ENCODE measurements at places on chromosomes 2 and 18.

DNA sequence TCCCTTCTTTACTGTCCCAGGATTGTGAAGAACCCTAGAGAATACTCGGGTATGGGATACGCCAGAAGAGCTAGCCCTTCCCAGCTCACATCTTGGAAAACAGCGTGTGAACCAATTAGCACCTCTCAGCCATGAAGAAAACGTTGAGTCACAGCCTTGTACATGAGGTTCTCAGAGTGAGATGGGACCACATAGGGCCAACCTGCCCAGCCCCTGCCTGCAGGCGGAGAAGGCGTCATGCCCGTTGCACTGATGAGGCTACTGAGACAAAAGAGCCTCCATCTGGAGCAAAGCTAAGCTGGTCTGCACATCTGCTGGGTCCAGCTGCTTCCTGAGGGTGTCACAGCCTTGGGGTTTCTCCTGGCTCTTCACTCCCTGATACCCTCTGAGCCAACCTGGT lies 92.2 kb downstream of the LBH start:
- DNase-seq, result no peak

- DNase-seq, result no peak
These were observed 43.2 kb downstream of the CYB5A start for GRCh38 chr18:74248595-74248994.

- no peak for DNase-seq
These were observed 177.6 kb downstream of the BABAM2 start for GRCh38 chr2:28068088-28068487.

GRCh38 chr2:45643543-45644542 lies 7.6 kb upstream of the PRKCE start:
- peak; percentile 92 for DNase-seq

DNA sequence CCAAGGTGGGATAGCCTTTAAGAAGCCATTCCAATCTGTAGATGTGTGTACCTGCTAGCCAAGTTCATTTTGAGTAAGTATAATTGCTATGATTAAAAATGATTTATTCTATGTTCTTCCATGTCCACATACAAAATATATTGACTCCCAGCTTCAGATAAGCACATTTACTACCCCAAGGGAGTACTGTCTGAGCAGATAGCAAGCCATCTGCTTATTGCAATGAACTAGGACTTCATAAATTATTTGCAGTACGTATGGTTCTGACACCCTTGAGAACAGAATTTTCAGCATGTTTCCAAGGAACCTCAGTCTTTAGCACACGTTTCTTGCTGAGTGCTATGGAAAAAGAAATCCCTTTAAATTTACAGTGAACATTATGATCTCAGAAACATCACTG lies 28.2 kb downstream of the ABCG5 start:
- peak; percentile 56 for DNase-seq

- no peak for DNase-seq
These were observed 183.7 kb upstream of the ZFP36L2 start for GRCh38 chr2:43410055-43410604.

GRCh38 chr2:105498281-105498846 lies 99.5 kb upstream of the FHL2 start:
- no peak for DNase-seq

GRCh38 chr2:96530474-96531357 lies 5.8 kb upstream of the ARID5A start:
- no peak for DNase-seq

DNA sequence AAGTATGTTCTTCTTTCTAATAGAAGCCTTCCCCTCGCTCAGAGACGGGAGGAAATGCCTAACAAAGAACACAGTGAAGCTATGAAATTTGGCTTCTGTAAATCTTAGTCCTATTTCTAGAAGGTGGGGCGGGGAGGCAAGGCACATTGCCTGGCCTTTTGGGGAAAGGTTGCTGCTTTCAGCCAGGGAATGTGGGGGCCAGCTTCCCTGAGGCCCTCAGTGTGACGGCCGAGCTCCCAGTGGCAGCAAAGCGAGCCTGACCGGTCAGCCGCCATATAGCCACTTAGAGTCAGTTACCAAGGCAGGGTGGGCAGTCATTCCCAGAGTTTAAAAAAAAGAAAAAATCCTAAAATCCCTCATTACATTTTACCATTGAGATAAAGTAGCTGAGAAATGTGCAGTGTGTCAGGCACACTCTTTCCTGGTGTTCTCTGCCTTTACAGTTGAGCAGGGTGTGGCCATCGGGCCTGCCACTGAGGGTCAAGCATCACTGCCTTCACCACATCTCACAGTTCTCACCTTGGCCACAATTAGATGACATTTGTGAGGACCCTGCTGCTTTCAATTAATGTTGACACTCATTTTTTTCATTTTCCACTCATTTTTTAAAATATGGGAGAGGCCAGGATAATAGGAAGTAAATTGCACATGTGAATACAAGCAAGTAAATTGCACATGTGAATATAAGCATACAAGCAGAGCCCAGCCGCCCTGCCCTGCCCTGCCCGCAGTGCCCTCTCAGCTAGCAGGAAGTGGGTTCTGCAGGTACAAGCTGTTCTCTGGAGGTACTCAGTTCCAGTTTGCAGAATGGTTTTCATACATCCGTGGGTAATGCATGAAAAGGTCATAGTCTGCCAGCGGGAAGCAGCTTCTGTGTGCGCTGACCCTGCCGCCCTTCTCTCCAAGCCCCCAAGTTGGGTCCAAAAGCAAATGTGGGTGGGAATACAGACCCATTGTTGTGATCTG lies 76.9 kb downstream of the WDSUB1 start:
- no peak for DNase-seq

GRCh38 chr18:48186861-48187260 lies 222.3 kb downstream of the ZBTB7C start:
- DNase-seq, result peak; percentile 67

DNA sequence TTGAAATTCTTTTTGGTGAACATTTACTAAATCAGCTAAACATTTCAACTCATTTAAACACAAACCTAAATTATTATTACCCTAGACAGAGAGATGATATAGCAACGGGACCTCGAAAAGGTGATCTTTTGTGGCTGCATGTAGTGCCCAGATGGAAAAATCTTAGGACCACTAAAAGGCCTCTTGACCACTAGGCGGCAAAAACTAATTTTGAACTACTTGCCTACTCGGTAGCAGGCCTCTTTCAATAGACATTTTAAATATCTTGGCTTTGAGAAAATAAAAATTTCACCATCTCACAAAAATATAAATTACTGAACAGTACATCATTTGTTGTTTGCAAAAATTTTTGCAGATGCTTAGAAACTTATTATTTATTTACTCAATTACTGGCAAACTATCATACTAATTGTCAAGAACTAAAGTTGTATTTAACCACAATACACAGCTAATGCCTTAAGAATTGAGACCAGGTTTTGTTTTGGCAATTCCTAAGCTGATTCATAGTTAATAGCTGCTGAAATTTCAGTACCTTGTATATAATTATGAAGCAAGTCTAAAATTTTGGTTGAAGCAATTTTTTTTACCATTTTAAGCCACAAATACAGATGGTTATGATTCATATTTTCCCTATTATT lies 9.4 kb downstream of the COL3A1 start:
- DNase-seq, result no peak

DNA sequence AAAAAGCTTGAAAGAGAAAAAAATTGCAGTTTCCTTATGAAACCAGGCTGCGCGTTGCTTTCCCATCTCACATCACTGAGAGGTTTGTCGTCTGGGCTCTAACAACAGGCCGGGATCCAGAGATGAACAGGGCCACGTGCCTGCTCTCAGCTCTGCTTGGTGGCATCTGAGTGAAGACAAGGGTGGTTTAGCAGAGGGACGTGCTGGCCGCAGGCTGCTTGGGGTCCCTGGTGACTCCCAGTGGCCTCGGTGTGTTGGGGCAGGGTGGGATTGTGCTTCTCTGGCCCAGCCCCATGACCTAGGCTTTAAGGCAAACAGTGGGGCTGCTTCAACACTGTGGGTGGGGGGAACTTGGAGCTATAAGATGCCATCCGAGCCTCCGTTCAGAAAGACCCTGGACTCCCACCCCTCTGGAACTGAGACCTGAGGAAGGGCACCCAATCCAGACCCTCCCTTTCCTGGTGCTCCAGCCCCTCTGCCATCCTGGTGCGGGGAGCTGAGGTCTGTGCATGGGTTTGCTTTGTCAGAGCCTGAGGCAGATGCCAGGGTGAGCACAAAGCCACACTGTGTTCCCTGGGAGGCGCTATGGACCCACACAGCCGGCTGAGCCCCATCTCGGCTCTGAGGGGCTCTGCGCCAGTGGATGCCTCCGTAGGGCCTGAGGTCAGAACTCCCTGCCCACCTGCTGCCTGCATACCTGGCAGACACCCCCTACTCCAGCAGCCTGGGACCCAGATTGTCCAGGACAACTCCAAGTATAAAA lies 18.4 kb upstream of the HPCAL1 start:
- no peak for DNase-seq

DNA sequence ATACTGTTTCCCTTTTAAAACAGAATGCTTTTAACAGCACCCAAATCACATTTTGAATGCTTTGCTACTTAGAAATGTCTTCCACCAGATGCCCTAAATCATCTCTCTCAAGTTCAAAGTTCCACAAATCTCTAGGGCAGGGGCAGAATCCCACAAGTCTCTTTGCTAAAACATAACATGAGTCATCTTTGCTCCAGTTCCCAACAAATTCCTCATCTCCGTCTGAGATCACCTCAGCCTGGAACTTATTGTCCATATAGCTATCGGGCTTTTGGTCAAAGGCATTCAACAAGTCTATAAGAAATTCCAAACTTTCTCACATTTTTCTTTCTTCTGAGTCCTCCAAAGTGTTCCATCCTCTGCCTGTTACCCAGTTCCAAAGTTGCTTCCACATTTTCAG lies 1374.5 kb upstream of the NXPH2 start:
- DNase-seq, result no peak

GRCh38 chr2:69575926-69576325 lies 67.6 kb downstream of the AAK1 start:
- no peak for DNase-seq

DNA sequence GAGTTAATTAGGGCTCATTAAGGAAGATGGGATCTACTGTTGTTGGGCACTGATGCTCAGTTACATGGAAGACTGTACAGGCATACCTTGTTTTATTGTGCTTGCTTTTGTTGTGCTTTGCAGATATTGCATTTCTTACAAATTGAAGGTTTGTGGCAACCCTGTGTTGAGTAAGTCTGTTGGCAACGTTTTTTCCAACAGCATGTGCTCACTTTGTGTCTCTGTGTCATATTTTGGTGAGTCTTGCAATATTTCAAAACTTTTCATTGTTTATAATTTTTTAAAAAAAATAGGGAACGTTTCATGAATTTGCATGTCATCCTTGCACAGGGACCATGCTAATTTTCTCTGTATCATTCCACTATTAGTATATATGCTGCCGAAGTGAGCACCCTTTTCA lies 15.6 kb downstream of the PHLPP1 start:
- no peak for DNase-seq

GRCh38 chr2:133433455-133434451 lies 134.5 kb downstream of the NCKAP5 start:
- DNase-seq, result no peak

- no peak for DNase-seq
These were observed 60.4 kb upstream of the IL1R2 start for GRCh38 chr2:101931402-101931801.

DNA sequence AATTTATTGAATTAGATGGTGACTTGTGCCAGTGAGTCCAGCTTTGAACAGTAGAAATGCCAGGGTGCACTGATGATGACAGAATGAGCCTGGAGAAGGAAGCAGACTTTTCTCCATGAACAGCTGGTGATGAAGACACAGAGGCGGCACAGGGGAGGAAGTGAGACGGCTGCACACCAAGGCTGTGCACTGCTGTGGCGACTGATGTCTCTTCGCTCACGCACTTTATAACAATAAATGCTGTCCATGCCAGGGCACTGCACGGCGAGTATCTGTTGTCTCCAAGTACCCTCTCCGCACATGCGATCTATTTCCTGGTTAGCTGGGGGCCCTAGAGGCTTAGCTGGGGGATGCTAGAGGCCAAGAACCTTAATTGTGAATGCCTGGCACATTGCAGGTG lies 175.2 kb downstream of the TMEM200C start:
- DNase-seq, result no peak

DNA sequence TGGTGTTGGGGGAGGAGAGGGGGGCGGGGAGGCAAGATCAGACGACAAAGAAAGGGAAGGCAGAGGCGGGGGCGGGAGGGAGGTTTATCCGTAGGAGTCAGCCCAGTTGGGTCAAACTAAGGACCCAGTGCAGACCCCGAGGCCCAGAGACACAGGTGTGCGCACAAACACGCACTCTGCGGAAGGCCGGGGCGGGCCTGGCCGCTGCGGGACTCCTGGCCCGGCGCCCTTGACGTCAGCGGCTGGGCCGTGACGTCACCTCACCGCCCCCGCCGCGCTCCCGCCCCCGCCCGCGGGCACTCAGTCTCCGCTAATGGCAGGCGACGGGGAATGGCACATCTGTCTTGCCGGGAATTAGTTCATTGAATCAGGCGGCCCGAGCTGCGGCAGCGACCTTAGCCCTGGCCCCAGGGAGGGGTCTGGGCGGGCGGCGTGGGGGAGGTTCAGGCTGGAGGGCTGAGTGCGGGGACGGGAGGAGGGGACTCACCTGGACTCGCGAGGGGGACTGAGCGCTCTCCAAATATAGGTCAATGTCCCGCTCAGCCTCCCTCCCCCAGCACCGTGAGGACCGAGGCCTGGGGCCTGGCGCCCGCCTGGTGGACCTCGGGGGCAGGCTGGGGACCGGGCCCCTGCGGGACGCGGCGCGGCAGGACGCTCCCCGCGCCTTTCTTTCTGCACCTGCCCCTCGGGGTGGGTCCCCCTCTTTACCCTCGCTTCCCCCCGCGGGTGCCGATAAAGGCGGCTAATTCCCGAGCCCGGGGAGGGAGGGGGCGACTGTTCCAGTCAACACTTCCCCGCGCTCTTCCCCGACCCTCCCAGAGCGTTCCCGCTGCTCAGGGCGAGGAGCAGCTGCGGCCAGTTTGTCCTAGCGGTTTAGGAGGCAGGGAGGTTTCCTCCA lies 15.5 kb upstream of the ECEL1 start:
- peak; percentile 89 for DNase-seq

DNA sequence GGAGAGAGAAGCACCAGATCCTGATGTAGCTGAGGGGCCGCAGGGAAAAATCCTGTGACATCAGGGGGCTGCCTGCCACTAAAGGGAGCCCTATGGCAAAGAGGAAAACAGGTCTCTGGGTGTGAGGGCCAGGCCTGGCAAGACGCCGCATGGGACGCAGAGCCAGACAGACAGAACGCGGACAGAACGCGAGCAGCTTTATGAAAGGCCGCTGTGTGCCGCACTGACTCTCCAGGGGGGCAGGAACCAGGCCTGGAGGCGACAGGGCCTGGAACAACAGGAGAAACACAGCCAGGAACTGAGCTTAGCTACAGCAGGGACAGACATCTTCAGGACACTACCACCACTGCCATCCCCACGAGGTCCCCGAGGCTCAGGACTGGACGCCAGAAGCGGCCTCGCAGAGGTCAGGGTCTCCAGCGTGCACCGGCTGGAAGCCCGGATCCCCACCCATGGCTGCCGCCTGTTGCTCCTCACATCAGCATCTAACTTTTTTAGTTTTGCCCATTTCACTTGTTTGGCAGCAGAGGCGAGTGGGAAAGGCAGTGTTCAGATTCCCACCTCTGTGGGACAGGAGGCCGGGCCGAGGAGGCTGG lies 131.6 kb downstream of the VAPA start:
- DNase-seq, result no peak
